ENCODE measurements at places on chromosomes 5 and 9.

GRCh38 chr5:41831155-41831554 lies 39.1 kb downstream of the OXCT1 start:
- DNase-seq, result no peak

- DNase-seq, result no peak
These were observed 493.1 kb downstream of the ZNF608 start for GRCh38 chr5:124253203-124253810.

- no peak for DNase-seq
These were observed 48.1 kb downstream of the ZNF622 start for GRCh38 chr5:16417398-16418074.

- no peak for DNase-seq
These were observed 138.3 kb downstream of the BASP1 start for GRCh38 chr5:17355586-17356346.

- DNase-seq, result no peak
These were observed 49.5 kb downstream of the NR3C1 start for GRCh38 chr5:143354025-143354424.

Measured in NCI-H2081 (cell line).